ENCODE measurements at places on chromosomes 2 and 18.

DNA sequence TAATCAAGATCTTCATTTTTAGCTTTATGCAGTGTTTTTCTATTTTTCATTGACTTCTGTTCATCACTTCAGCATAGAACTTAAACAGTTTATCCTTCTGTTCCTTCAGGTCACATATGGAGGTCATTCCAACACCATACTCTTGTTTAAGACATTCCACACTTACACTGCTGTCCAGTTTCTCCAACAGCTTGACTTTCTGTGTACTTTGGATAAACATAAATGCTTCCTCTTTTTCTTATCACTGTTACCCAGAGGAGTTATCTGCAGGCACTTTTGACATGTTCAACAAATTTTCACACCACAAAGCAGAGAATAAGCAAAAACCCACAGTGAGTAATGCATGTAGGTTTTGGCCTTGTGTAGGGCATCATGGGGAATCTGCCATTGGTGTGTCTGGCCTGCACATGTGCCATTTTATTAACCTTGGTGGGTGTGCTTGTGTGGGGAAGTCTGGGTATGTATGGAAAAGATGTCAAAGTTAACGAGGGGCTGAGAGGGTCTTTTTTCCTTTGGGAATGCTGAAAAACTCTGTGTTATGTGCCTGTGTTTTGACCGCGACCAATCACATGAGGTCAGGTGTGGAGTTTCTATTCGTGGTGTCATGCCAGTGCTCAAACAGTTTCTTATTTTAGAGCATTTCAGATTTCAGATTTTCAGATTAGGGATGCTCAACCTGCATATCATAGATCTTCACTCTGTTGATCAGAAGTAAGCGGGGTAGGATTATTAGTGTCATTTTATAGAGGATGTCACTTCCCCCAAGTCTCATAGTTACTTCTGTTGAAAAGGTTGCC lies 53.9 kb upstream of the ACVR1 start:
- DNase-seq, result no peak

- DNase-seq, result no peak
These were observed 3.5 kb upstream of the LBX2 start for GRCh38 chr2:74502720-74503505.

GRCh38 chr2:165897726-165898125 lies 55.9 kb downstream of the TTC21B start:
- no peak for DNase-seq

DNA sequence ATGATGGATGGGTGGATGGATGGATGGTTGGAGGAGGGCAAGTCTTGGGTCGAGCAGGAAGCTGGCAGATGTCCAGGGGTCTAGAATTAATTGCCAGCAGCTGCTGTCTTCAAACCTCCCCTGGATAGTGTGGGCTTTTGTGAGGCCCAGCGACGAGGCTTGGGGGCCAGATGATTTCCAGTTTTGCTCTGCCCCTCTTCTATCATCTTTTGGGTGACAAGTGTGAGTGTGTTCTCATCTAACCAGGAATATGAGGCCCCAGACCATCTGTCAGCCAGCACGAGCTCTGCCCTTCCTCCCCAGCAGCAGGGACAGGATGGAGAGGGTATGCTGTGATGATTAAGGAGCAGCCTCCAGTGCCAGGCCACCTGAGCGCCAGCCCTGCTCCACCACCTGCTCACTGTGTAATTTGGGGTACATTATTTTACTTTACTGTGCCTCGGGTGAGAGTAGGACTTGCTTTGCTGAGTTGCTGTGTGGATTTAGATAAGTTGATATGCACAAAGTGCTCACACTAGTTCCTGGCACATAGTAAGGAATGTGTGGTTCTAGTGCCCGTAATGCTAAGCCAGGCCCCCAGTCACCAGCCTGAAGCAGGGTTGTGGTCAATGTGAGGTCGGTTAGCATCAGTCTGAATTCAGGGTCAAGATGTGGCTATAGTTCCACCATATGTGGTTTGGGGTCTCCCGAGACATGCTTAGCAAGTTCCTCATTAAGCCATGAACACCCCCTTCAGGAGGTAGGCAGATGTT lies 251.1 kb downstream of the CYP26B1 start:
- DNase-seq, result no peak

DNA sequence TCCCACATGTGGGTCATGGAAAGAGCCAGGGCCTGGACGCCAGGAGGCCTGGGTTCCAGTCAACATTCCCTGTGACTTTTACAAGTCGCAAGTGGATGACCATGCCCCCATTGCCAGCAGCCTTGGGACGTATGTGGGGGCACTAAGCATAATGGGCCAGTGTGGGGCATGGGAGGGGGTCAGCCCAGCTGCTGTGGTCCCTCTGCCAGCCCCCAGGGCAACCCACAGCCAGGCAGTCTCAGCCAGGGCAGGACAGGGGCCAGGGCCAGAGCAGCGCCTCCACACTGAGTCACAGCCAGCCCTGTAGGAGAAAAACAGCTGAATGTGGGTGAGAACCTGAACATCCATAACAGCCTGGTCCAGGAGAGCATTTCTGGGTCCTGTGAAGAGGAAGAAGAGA lies 173.2 kb downstream of the GFPT1 start:
- DNase-seq, result no peak

All from NCI-H1930 (cell line).